NCI-H460 (cell line): ENCODE measurements at places on chromosomes 3 and 15.

- no peak for DNase-seq
These were observed 313.3 kb upstream of the KCNH8 start for GRCh38 chr3:18835021-18835420.

DNA sequence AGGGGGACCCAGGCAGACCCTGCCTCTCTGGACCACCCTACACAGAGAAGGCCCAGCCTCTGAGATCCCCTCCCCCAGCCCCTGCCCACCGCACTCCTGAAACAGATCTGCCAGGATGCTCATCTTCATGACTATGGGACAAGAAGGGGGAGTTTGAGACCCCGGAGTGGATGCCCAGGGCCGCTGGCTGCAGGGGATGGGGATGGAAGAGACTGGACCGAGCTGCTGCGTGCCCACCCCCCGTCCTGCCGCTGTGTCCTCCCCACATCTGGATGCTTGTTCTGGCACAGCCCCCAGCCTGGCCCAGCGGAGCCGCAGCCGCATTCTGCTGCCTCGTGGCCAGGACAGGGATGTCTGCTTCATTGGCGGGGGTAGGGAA lies 30.3 kb upstream of the SEMA3F start:
- no peak for DNase-seq

DNA sequence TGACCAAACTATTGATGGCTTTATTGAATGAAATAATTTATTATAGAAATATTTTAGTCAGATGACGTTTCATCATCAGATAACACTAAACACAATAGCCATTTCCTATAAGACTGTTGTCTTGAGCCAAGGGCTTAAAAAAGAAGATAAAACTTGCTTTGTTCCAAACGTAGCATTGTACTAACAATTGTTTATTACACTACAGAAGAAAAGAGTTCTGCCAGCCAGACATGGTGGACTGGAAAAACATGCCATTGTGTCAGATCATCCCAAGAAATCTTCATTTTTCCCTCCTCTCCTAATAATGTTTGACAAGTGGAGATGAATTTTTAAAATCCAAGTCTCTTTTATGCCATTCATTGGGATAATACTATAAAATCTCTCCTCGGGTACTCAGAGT lies 203.3 kb downstream of the CDIN1 start:
- no peak for DNase-seq

GRCh38 chr3:12845811-12846210 lies 4.4 kb upstream of the RPL32 start:
- no peak for DNase-seq

- DNase-seq: no peak
These were observed 27.9 kb downstream of the ZNF710 start for GRCh38 chr15:90029024-90029423.

DNA sequence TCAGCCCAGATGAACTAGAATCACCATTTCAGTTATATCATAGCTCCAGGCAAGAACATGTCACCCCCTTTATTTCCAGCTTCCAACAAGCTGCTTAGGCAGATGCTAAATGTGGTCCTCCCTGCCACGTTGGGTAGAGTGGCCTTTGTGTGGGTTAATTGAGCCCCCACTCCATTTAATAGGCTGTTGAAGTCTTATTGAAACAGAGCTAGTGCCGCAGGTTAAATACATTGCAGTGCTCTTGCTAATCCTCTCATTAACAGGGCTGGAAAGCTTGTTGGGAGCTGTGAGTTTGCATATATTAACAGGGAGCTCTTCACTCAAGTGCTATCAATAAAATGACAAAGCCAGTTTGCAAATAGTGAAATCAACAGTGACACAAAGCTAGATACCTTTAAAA lies 248.4 kb upstream of the CMC1 start:
- no peak for DNase-seq

- no peak for DNase-seq
These were observed 362.6 kb downstream of the LPP start for GRCh38 chr3:188516515-188516914.

- DNase-seq: no peak
These were observed 58.0 kb upstream of the SLC7A14 start for GRCh38 chr3:170643831-170644230.

GRCh38 chr15:22918056-22918455 lies 62.1 kb downstream of the CYFIP1 start:
- no peak for DNase-seq

DNA sequence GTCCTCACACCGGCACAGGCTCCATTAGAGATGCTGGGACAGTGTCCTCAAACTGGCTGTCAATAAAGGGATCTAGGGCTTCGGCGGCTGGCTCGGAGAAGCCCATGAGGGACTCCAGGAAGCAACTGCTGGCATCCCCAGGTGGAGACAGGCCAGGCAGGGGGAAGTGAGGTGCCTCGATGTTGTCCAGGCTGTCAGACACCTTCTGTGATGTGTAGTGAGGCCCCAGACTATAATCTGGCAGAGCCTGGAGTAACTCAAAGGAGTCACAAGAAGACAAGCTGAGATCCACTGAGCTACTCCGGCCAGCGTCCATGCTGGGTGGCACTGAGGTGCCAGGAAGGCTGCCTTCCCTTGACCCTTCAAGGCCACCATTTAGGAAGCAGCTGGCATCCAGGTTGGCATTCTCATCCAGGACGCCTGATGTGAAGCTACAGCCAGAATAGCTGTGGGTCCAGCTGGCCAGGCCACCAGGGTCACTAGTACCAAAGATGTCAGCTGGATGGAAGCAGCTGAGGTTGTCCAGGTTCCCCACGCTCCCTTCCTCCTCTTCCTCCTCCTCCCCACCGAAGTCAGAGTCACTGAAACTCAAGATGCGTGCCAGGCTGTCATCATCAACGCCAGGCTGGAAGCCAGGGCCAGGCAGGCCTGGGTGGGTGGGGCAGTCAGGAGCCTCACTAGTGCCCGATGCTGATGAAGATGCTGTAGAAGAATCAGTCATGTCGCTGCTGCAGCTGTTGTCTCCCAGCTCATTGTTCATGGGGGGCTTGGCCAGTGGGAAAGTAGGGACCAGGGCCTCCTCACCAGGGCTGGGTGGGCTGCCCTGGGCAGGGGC lies 10.1 kb downstream of the CSRNP1 start:
- DNase-seq: no peak

DNA sequence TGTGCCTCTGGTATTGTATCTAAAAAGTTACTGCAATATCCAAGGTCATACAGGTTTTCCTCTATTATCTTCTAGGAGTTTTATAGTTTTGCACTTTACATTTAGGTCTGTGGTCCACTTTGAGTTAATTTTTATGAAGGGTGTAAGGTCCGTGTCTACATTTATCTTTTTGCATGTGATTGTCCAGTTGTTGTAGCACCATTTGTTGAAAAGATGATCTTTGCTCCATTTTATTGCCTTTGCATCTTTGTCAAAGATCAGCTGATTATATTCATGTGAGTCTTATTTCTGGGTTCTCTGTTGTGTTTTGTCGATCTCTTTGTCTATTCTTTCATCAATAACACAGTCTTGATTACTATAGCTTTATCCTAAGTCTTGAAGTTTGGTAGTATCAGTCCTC lies 6.7 kb downstream of the CHRNA7 start:
- no peak for DNase-seq

GRCh38 chr3:72068621-72069020 lies 283.7 kb upstream of the PROK2 start:
- no peak for DNase-seq
